ENCODE measurements at places on chromosomes 13 and 19.

DNA sequence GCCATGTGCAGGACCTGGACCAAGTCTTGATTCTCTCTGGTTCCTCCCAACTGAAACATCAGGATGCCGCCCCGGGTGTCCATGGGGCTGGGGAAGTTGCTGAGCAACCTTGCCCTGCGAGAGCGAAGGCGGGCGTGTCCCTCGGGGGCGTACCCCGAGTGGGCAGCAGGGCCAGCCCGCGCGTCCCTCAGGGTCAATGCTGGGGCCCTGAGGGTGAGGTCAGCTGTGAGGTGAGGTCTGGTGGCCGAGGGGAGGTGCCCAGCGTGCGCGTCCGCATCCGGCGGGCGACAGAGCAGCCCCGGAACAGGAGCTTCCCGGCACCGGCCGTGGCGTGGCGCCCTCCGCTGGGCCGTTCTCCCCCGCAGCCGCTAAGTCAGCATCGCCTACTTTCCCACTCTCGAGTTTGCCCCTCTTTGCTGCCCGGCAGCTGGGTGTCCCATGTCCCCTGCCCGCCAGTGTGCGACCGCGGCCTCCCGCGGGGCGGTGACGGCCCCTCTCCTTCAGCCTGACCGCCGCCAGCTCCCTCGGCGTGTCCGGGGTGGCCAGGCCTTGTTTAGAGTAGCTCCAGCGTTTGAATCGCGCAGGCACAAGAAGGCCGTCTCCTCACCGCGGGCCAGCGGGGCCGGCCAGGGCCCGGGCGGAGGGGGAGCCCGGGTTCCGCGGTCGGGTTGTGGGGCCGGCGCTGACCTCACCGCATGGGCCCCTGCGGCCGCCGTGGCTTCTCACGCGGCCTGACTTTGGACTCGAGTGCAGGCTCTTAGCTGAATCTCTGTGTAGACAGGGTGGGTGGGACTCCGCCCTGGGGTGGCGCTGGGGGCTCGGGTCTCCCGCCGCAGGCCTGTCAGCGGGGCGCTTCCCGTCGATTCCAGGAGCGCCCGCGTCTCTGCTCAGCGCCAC lies 33.0 kb downstream of the GJA3 start:
- DNase-seq = peak; percentile 75

GRCh38 chr19:50480281-50481111 lies 3.8 kb upstream of the GARIN5A start:
- DNase-seq = no peak

DNA sequence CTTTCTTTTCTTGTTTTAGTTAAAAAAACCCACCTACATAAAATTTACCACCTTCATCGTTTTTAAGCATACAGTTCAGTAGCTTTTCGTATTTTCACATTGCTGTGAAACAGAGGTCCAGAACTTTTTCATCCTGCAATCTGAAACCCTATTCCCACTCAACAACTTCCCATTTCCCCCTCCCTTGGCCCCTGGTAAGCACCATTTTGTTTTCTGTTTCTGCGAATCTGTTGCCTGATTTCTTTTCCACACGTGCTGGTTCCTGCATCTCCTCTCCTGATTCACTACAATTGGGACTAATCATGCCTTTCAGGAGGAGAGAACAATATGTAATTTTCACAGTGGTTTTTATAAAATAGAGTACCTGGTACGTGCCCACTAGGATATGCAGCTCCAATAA lies 149.2 kb upstream of the RNF113B start:
- DNase-seq = no peak

DNA sequence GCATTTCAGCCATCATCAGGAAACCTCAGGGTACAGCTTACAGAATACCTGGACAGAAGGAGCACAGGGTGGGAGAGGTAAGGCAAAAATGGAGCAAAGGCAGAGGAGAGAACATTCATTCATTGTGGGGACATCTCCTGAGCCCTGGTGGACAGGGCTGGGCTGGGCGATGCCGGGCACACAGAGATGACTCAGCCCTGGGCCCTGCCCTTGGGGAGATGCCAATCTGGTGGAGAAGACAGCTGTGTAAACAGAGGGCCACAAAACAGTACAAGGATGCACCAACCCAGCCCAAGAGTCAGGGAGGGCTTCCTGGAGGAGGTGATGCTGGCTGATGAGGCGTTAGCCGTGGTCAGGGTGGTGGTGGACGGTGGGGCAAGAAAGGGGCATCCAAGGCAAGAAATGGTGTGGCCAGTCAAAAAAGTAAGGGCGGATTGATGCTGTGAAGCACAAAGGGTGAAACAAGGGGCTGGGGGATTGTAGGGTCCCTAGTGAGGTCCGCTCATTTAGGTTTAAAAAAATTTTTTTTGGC lies 3.6 kb upstream of the HAS1 start:
- DNase-seq = no peak

DNA sequence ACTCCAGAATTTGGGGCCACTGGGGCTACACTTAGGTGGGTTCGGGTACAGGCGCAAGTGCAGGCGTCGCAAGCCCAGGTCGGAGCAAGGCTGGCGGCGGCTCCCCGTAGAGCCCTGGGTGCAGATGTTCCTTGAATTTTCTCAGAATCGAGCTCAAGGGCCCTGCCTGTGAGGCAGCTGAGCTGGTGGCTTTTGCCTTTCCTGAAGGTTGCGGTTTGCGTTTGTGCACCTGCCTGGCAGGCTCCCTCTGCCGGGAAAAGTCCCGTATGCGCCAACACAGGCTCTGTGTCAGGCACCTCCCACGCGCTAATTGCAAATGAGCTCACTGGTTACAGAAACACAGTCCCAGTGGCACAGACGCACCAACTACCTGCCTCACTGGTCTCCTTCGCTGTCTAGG lies 5.9 kb downstream of the DOHH start:
- no peak for DNase-seq

DNA sequence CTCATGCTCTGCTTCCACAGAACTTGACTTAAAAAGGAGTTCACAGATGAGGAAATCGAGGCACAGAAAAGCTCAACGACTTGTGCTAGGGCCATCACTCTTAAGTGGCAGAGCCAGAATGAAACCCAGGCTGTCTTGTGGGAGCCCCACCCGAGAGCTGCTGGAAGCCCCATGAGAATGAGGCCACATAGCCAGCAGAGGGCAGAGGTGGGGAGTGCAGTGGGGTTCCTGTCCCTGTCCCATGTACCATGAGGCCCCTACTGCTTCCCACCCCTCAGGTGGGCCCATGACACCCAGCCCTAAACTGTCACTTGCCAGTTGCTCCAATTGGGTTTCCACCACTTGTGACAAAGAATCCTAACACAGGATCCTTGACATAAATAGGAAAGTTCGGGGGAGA lies 175.9 kb downstream of the IRS2 start:
- DNase-seq = no peak

- DNase-seq = no peak
Measured at GRCh38 chr13:84867246-84867645, 932.0 kb downstream of the SLITRK6 start.

DNA sequence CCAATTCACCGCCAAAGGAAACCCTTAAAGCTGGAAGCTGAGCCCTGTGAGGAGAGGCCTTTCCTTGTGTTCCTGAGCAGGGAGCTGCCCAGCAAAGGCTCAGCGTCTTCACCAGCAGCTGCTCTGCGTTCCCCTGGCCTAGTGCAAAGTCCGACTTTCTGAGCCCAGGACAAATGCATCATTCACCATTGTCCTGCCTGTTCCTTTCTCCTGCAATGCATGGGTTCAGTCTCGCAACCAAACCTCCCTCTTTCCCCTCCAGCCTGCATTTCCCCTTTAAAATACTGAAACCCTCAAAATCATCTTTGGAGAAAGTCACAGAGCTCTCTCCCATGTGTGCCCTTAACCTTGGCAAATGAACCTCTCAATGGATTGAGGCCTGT lies 12.9 kb upstream of the TMEM255B start:
- DNase-seq = no peak

DNA sequence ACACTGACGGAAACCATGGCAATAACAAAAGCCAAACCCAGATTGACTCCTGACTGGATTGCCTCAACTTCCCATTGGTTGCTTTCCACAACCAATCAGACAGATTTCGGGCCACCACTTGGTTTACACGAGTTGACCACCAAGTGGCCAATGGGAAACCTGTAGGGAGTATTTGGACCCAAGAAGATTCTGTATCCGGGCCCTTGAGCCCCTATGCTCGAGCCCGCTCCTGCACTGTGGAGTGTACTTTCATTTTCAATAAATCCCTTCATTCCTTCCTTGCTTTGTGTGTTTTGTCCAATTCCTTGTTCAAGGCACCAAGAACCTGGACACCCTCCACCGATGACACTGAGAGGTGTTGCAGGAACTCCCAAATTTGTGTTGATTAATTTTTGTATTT lies 24.1 kb upstream of the URI1 start:
- no peak for DNase-seq

GRCh38 chr13:102680842-102681740 lies 13.8 kb downstream of the METTL21C start:
- DNase-seq = peak; percentile 90

DNA sequence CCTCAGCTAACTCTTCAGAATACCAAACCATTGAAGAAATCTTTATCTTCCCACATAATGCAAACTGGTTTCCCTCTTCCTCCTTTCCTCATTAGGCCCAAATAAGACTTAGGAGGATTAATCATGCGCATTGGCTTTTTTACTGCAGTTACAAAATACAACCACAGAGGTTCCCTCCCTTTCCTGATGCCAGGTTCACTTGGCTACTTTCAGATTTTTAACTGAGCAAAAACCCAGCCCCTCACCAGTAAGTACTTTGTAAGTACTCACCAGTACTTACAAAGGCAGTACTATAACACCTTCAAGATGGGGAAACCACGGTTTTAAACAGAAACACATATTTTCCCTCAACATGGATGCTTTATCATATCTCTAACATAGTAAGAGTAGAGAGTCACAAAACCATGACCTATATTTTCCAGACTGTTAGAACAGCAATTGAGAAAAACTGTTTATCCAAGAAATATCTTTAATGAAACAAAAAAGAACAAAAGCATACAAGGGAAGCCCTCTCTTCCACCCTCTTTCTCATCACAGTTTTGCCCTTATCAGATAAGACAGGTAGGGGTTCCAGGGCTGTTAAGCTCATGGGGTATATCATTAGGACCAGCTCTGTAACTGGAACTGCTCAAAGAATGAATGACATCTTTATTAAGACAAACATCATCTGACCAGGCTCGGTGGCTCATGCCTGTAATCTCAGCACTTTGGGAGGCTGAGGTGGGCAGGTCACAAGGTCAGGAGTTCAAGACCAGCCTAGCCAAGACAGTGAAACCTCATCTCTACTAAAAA lies 12.7 kb downstream of the FOXO1 start:
- peak; percentile 29 for DNase-seq

DNA sequence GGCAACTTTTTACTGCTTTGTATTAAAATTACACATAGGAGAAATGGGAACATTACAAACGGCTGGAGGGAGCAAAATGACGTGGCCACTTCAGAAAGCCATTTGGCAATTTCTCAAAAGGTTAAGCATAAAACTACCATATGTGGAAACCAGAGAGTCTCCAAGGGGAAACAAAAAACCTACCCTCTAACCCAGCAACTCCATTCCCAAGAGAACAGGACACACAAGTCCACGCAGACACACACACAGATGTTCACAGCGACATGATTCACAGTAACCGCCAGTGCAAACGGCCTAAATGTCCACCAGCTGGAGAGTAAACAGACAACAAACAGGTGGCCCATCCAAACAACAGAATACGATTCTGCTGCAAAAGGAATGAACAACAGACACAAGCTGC lies 37.2 kb downstream of the STK24 start:
- DNase-seq = no peak

GRCh38 chr13:113639616-113640262 lies 18.3 kb downstream of the ATP4B start:
- DNase-seq = no peak

DNA sequence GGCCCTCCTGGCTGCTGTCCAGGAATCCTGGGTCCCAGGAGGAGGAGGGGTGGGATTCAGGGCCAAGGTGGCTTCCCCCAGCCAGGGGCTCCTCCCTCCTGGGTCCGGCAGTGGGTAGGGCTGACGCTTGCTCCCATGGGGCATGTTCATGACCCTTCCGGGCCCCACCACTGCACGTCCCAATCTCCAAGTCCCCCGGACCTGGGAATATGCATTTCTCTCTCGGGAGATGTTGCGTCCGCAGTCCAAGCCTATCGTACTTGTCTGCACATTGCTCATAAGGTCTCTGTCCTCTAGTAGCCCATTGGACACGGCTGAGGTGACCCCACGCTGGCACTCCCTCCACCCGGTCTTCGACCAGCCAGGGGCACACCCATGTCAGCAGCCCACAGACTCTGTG lies 192.3 kb downstream of the TEX29 start:
- no peak for DNase-seq

GRCh38 chr13:48559638-48560320 lies 26.9 kb upstream of the RCBTB2 start:
- DNase-seq = no peak

DNA sequence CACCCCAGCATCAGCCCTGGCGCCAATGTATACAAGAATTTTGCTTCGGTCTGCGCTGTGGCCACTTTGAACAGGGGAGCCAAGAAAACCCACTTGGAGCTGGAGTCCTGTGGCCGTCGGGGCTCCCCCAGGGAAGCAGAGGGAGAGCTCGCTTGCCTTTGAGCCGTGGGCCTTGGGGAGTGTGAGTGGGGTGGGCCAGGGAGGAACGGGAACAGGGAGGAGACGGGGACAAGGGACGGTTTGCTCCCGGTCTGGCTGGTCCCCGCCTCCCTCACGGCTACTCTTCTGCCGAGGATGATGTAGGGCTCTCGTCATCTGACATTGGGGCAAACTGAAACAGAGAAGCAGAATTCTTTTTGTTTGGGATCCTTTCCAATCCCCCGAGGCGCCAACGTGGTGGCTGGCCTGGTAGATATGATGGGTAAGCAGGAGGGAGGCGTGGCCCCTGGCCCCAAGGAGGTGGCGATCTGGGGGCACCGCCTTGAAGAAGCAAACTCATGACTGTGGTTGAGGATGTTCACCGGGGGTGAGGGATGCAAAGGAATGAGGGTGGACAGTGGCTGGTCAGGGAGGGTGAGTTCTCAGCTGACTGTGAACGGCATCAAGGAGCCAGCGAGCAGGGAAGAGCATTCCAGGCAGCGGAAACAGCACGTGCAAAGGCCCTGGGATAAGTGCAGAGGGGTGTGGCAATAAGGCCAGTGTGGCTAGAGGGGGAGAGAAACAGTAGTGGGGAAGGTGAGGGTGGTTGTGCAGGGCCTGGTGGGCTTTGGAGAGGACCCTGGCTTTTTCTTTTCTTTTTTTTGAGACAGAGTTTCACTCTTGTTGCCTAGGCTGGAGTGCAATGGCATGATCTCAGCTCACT lies 10.9 kb upstream of the SPC24 start:
- no peak for DNase-seq

GRCh38 chr13:110944968-110945927 lies 30.4 kb upstream of the ANKRD10 start:
- DNase-seq = no peak

DNA sequence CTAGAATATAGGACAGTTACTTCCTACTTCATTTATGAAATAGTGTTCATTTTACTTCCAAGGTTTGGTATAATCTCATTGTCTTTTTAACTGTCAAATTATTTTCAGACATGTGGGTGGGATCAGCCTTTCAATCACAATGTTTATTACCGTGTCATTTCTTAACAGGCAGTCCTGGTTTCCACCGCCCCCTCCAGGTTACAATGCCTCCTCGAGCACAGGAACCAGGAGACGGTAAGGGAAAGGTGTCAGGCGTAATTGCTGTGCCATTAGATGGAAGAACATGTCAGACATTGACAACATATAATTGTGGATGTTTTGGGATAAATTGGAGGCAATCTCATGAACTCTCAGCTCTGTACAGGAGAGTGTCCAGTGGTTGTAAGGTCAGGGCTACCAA lies 36.5 kb downstream of the SCEL start:
- DNase-seq = no peak

- peak; percentile 90 for DNase-seq
Measured at GRCh38 chr19:49497047-49497788, 984 bp downstream of the RPS11 start.

Measured in MV-4-11 (cell line).